NCI-H460 (cell line): ENCODE measurements at places on chromosomes 16 and 17.

DNA sequence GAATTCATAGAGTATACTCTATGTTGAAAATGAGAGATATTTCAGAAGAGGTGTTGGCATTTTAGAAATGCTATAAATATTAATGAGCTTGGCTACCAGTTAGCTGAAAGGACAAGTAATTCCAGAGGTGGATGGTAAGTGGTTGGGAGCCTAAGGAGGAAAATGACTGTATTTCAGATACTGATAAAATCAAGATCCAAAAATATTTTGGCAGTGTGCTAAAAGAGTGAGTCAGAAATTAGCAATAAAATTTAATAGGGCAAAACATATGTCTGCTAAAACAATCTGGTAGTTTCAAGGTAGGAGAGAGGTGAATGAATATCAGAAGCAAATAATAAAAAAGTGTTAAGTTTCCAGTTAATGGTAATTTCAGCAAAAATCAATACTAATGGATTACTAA lies 1287.9 kb downstream of the CDH8 start:
- no peak for DNase-seq

DNA sequence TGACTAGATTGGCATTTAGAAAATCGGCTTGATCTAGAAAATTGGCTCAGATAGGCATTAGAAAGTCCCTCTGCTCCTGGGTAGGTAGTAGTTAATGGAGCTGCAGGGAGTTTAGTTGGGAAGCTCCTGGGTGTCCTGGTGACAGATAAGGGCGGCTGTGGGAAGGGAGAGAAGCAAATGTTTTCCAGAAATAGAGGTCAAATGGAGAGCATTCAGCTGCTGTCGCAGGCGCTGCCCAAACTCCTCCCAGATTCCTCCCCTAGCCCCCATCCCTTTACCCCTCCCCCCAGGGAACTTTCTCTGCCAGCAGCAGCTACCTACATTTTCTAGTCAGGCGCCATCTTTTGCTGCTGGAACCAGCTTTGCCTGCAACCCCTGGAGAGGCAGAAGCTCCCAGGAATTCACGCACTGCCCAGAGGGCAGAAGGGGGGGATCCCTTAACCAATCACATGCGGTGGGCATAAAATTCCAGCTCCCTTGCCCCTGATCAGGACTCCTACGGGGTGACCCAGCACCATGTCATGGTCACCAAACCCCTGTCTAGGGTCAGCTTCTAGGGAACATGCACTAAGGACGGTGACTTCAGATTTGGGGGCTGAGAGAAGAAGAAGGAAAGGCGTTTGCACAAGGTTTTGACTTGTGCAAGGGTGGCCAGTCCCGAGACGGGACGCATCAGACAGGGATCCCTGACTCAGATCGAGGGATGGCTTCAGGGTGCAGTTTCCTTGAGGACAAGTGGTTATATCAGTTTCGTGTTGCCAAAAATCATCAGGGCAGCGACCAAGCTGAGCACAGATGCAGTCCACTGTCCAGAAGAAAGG lies 43.8 kb downstream of the SOCS1 start:
- DNase-seq, result no peak

DNA sequence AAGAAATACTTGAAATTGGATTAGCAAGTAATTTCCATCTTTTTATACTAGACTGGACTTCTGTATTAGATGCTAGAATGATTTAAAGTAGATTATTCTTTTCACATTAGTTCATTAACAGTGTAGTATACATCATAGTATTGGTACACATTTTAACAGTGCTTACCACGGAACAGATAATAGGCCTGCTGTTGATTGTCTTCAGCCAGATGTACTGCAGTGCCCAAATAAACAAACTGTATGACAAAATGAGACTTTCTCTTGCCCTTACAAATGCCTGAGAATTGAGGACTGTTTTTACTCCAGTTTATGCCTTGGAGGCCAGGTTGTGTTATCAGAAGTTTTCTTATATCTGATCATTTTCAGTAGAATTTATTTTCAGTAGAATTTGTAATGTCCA lies 631 bp downstream of the EVI2A start:
- no peak for DNase-seq

DNA sequence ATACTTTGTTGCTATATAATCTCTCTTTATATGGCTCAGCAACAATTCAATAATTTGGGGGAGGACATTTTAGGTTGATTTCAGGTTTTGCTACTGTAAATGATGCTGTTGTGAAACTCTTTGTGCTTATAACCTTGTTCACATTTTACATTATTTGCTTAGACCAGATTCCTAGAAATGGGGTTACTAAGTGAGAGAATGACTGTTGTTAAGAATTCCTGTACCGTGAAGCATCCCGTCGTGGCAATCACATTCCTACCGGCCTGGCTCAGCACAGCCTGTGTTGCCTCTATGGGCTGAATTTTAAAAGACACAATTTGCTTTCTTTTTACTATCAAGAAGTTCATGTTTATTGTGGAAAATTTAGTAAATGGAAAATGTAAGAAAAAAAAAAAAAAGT lies 31.4 kb downstream of the B9D1 start:
- no peak for DNase-seq

DNA sequence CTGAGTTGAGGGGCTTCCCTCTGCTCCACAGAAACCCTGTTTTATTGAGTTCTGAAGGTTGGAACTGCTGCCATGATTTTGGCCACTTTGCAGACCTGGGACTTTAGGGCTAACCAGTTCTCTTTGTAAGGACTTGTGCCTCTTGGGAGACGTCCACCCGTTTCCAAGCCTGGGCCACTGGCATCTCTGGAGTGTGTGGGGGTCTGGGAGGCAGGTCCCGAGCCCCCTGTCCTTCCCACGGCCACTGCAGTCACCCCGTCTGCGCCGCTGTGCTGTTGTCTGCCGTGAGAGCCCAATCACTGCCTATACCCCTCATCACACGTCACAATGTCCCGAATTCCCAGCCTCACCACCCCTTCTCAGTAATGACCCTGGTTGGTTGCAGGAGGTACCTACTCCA lies 26.0 kb downstream of the STH start:
- no peak for DNase-seq

GRCh38 chr17:10197721-10198508 lies 491 bp downstream of the GAS7 start:
- no peak for DNase-seq

GRCh38 chr16:66693149-66693548 lies 3.4 kb downstream of the CMTM4 start:
- DNase-seq, result no peak

DNA sequence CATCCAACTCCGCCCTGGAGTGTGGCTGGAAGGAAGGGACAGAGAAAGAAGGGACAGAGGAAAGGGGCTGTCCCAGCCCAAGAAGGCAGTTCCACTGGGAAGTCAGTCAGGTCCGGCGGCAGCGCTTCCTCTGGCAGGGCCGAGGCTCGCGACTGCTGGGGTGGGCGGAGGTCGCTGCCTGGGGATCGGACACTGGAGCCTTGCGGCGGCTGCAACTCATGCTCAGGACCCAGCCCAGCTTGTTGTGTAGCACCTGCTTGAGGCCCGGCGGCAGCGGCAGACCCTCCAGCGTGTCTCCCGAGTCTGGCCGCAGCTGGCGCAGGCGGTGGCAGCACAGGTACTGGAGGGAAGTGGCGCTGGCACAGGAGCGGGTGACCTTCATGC lies 4.0 kb upstream of the MRPS34 start:
- DNase-seq, result no peak

GRCh38 chr17:61574542-61575351 lies 16.3 kb downstream of the NACA2 start:
- DNase-seq, result peak; percentile 63

DNA sequence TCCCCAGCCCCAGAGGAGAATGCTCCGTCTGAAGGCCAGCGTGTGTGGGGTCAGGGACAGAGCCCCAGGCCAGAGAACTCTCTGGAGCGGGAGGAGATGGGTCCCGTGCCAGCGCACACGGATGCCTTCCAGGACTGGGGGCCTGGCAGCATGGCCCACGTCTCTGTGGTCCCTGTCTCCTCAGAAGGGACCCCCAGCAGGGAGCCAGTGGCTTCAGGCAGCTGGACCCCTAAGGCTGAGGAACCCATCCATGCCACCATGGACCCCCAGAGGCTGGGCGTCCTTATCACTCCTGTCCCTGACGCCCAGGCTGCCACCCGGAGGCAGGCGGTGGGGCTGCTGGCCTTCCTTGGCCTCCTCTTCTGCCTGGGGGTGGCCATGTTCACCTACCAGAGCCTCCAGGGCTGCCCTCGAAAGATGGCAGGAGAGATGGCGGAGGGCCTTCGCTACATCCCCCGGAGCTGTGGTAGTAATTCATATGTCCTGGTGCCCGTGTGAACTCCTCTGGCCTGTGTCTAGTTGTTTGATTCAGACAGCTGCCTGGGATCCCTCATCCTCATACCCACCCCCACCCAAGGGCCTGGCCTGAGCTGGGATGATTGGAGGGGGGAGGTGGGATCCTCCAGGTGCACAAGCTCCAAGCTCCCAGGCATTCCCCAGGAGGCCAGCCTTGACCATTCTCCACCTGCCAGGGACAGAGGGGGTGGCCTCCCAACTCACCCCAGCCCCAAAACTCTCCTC lies 10.4 kb downstream of the CX3CL1 start:
- no peak for DNase-seq

- no peak for DNase-seq
Measured at GRCh38 chr17:57203040-57203439, 53.3 kb upstream of the MSI2 start.

DNA sequence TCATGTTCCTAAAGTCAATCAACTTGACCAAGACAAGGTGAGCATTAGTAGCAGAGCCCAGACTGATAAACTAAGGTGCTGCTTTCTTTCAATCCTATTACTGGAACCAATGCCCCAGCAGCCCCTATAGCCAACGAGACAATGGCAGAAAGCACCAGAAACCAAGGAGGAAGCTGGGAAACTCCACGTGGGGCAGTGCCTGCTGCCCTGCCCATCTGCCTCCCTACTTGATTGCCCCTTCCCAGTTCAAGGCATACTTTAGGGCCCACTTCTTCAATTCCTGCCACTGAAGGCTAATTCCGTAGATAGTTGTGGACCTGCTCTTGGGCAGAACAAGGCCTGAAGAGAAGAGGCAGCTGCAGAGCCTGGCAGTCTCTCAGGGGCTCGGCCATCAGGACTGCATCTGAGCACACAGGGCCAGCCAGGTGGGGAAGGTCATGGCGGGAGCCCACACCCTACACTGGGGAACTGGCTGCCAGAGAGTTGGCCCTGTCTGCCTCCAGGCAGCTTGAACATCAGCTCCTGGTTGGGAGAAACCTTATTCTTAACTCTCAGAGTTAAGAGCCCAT lies 30.9 kb downstream of the WSB1 start:
- DNase-seq, result no peak

DNA sequence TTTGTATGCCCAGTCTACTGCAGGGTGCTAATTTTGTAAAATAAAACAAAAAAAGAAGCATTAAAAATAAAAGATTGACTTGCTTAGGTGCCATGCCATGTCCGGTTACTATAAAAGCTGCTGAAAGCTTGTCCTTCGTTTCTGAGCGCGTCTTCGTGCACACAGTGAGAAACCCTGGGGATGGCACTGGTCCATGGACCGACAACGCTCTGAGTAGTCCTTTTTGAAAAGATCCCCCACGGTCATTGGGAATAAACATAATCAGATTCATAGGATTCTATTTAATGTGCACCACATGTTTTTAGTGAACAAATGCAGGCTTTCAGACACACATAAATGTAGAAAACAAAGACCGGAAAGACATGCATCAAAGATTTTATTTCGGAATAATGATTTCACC lies 146.3 kb downstream of the XYLT1 start:
- no peak for DNase-seq
